Left cardiac atrium (tissue), 4 donors: ENCODE measurements at places on chromosomes 5 and 9.

- DNase-seq: no peak
These were observed 1016.3 kb upstream of the SEMA6A start for GRCh38 chr5:117590944-117591343.

DNA sequence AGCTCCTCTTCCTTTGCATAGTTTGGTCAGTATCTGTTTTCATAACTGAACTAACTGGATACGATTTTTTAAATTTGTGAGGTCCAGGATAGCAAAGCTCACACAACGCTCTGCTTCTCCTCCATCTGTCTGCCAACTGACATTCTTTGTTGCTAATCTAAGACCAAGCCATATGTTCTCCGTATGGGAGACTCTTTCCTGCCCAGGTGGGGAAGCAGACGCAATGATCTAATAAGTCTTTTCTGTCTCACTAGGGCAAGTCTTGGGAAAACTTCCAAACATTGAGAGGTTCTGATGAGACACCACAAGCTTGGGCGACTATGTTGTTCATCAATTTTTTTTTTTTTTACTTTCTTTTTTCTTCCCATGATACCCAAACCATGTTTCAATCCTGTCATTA is 558.5 kb downstream of the EFNA5 start:
- DNase-seq: no peak

- DNase-seq: no peak
These were observed 17.9 kb downstream of the TMEM245 start for GRCh38 chr9:109101810-109102209.

DNA sequence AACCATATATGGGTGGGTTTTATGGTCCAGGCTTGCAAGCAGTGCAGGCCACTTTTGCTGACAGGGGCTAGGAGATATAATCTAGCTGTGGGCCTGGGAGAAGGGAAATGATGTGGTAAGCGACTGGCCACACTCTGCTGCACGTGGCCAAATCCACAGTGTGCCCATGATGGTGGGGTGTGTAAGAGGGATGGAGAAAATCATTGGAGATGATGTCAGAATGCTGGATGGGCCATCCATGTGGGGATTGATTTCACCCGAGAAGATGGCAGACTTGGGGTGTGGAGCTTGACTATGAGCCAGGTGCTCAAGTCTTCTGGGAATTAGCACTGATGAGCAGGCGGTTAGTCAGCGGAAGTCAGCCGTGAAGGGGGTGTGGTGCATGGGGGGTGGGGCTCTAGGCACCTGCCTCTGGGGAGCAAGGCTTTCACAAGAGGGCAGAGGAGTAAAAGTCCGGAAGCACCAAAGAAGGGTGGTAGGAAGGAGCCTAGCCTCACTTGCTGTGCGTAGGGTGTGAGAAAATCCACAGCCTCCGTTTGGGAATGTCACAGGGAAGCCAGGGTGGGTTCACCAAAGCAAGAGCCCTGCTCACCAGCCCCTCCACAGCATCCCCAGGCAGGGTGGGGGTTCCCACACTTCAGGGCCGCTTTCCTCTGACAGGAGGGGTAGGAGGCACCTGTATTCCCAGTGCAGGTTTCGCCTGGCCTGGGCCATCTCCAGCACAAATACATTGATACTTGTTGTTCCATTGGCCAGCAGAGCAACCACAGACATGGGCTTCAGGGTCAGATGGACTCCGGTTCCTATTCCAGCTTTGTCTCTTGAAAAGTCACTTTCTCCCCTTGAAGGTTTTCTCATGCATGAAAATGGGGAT is 44.5 kb upstream of the ANGPTL2 start:
- DNase-seq: no peak

- no peak for DNase-seq
These were observed 217.5 kb downstream of the RAB3C start for GRCh38 chr5:58800356-58800755.

GRCh38 chr5:178440181-178440580 is 150.0 kb downstream of the COL23A1 start:
- DNase-seq: no peak

DNA sequence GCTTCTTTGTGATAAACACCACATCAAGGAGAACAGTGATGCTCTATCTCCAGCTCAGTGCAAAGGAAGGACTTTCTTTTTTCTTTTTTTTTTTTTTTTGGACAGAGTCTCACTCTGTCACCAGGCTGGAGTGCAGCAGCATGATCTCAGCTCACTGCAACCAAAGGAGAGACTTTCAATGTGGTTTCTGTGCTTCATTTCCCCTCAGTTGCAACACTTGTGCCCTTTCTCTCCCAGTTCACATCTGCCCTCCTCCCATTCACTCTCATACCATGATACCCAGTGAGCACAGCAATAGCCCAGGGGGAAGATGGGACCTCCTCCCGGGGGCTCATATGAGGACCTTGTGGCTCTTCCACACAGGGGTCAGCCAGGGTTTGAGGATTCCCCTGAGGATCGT is 110.0 kb downstream of the MTRR start:
- no peak for DNase-seq

DNA sequence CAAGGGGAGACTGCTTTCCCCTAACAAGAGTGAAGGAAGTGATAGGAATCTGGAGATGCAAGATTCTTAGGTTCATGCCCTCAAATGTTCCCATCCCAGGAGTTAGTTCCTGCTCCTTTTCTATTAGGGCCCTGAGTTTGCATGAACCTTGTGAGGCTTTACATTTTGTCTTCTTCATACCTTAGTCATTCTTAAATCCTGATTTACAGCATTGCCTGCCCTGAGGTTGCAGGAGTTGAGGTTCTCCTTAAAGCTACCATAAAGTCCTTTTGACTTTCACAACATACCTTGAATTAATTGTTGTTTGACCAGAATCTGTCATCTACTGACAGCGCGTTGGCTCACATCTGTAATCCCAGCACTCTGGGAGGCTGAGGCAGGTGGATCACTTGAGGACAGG is 151.5 kb upstream of the ABCA1 start:
- no peak for DNase-seq

DNA sequence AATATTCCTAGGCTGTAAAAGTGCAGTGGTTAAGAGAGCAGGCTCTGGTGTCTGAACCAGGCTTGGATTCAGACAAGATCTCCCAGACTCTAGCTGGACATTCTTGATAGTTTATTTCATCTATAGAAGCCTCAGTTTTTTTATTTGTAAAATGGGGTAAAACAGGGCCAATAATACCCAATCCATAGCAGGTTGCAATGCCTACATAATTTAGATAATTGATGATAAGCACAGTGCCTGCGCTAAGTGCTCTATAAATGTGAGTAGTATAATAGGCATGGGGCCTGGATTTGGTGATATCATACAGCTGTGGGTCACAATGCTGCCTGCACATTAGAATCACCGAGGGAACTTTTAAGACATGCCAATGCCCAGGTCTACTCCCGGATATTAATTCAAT is 603.5 kb downstream of the ISL1 start:
- no peak for DNase-seq

DNA sequence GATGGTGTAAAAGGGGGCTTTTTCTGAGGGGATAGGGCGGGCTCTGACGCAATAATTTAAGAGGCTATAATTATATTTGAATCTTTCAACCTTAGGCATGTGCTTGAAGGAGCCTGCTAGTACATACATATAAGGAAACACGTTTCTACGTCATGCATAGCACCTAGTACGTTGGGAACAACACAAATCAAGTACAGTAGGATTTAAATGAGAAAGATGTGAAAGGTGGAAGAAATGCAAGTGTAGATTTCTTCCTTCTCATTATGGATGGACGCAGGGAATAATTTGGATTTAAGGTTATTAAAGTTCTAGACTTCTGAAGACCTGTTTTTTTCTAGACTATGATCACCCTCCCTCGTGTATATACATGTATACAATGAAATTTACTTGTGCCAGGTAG is 927 bp upstream of the CDO1 start:
- DNase-seq: no peak
